ENCODE measurements at places on chromosomes 7 and 10. TPM values are rescaled to one million over a fixed set of nuclear protein-coding genes. Genes with fewer than 3 reads are reported as not detected.

RPA3 gene
- total RNA-seq, result 23.6 TPM

FBXL13 gene
- total RNA-seq, result 3.4 TPM

MEIG1 gene
- 0.80 TPM for total RNA-seq

AKR1E2 gene
- total RNA-seq, result 6.2 TPM

CCDC136 gene
- 31.5 TPM for total RNA-seq

CLDN3 gene
- total RNA-seq, result 0.36 TPM

TNS3 gene
- total RNA-seq, result 7.5 TPM

DGKI gene
- 0.69 TPM for total RNA-seq

All from endothelial cell (in vitro differentiated cells).